ENCODE measurements at places on chromosomes 13 and 19. TPM values are rescaled to one million over a fixed set of nuclear protein-coding genes. Genes with fewer than 3 reads are reported as not detected.

The BRSK1 gene
- total RNA-seq, result 1.6 TPM

The PCDH20 gene
- total RNA-seq, result 0.83 TPM

The LPAR2 gene
- total RNA-seq, result 1.7 TPM

The FFAR2 gene
- 0.11 TPM for total RNA-seq

The TSHZ3 gene
- total RNA-seq, result 3.1 TPM

The ZNF414 gene
- total RNA-seq, result 16.1 TPM

The C1QTNF9 gene
- 2.5 TPM for total RNA-seq

The EXOC3L2 gene
- 1.3 TPM for total RNA-seq

The FAAP24 gene
- total RNA-seq, result 0.75 TPM

The NLRP7 gene
- total RNA-seq, result not detected

The MYPOP gene
- 15.2 TPM for total RNA-seq

The CYP4F2 gene
- total RNA-seq, result not detected

The LIPE gene
- total RNA-seq, result 61.4 TPM

The SLITRK6 gene
- 0.83 TPM for total RNA-seq

All from Right ventricle myocardium superior (tissue), 1 donor.